PC-9 (cell line): ENCODE measurements at places on chromosomes 2 and 18. TPM values are rescaled to one million over a fixed set of nuclear protein-coding genes. Genes with fewer than 3 reads are reported as not detected.

- H3K4me3 ChIP-seq: no peak overlapping the region
- H3K27ac ChIP-seq: no peak overlapping the region
- H3K4me1 ChIP-seq: peaks cover 17% of the 10 kb centered on the region
- no peaks in the 10 kb centered on the region for H3K36me3 ChIP-seq
- H3K27me3 ChIP-seq: peaks cover 39% of the 10 kb centered on the region
Observed at GRCh38 chr2:1717113-1717512, 27.2 kb downstream of the PXDN start.

DNA sequence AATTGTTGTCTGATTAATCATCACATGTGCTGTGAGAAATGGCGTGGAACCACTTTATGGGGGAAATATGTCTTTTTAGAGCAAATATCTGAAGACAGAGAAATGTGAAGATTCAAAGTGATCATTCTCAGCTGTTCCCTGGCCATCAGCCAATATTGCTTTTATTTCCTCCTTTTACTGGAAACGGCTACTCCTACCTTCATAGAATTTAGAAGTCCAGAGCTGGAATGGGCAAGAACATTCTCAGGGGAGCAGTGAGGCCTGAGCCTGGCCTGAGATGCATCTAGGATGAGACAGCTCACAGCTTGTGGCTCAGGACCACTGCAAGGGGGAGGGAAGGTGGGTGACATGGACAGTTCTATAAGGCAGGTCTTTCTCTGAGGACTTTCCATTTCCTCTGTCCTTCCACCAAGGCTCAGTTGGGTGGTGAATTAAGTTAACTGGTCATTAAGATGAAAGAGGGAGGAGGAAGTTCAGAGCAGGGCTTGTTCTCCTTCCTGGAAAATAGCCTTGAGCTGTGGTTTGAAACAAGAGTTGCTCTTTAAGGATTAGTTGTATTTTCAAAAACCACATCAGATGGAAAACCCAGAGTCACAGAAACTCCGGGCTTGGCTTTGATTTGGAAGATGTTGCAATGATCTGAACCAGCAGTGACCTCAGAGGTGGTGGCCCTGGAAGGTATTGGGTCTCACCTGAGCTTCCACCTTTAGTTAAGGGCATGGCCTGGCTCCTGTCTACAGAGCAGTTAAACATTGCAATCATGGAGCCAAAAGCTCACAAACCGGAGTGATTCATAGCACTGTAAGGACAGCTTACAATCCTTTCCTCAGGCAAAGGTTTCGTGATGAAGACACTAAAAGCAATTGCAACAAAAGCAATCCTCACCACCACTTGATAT, 144.3 kb downstream of the VAPA start:
- H3K27me3 ChIP-seq: no peaks in the 10 kb centered on the region
- H3K27ac ChIP-seq: peak overlapping the region; percentile 92
- H3K4me3 ChIP-seq: no peak overlapping the region
- no peaks in the 10 kb centered on the region for H3K36me3 ChIP-seq

DNA sequence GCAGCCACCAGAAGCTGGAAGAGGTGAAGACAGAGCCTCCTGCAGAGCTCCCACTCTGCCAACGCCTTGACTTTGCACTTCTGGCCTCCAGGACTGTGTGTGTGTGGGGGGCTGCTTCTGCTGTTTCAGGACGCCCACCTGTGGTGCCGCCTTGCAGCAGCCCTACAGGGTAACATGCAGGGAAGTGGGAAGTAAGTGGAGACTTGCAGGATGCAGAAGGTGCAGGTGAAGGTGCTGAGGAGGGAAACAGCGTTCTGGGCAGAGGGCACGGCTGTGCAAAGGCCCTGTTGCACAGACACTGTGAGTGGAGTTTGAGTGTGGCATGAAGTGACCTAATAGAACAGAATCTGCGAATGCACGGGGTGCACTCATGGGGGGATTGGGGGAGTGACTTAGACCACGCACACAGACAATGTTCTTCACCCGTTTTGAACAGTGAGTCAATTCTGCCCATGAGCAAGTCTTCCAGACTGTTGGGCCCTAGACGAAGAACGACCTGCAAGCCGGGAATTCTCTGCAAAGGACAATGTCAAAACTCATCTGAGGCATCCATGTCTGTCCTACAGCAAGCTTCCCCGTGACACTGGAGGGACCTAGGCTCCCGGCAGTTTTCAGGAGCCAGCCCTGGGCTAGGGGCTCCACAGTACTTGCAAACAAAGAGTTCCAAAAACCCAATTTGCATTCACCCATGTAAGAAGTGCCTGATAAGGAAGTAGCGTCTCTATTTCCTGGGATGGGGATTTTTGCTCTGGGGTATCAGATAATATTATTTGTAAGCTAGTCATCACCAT, 19.0 kb downstream of the MBP start:
- no peaks in the 10 kb centered on the region for H3K27me3 ChIP-seq
- H3K36me3 ChIP-seq: peaks cover 28% of the 10 kb centered on the region
- no peak for DNase-seq
- H3K27ac ChIP-seq: no peak overlapping the region

Gene TXNDC2
- 0.11 TPM in 1 of 2 replicates, not detected in the other for total RNA-seq

GRCh38 chr18:34862561-34862960, 152.5 kb downstream of the DTNA start:
- no peak overlapping the region for H3K4me3 ChIP-seq
- H3K36me3 ChIP-seq: no peaks in the 10 kb centered on the region
- DNase-seq: no peak
- no peaks in the 10 kb centered on the region for H3K4me1 ChIP-seq
- H3K27me3 ChIP-seq: no peaks in the 10 kb centered on the region
